ENCODE measurements at places on chromosomes 13 and 19.

DNA sequence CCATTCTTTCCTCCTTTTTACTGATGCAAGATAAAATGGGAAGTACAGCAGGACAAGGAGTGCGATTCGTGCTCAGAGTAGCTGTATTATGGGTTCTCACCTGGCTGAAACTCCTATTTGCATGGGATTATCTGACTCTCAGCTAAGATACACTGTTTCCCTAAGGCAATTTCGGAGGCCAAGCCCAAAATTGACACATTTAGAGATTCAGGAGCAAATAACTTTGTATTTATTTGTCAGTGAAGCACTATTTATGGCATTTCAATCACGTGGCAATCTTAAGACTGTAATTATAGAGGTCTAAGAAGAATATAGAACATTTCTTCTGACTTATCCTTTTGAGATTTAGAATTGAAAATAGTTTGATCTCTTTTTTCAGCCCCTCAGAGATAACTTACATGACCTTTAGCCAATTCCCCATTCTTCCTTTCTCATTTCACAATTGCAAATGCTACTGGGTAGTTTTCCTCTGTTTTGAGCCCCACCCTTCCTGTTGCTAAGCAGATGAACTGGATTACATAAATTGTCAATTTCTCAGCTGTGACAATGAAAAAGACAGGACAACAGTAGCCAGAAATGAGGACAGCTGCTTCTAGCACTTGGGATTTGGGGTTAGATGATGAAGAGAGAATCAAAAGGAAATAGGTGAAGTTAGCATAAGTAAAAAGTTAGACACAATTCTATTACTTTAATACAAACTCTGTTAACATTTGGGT lies 122.7 kb upstream of the FRY start:
- no peak for DNase-seq

- DNase-seq, result no peak
Measured at GRCh38 chr13:79541426-79542049, 60.6 kb downstream of the NDFIP2 start.

GRCh38 chr13:46962281-46962941 lies 65.6 kb upstream of the HTR2A start:
- DNase-seq, result no peak

GRCh38 chr19:49889687-49890348 lies 6.9 kb downstream of the IL4I1 start:
- no peak for DNase-seq

DNA sequence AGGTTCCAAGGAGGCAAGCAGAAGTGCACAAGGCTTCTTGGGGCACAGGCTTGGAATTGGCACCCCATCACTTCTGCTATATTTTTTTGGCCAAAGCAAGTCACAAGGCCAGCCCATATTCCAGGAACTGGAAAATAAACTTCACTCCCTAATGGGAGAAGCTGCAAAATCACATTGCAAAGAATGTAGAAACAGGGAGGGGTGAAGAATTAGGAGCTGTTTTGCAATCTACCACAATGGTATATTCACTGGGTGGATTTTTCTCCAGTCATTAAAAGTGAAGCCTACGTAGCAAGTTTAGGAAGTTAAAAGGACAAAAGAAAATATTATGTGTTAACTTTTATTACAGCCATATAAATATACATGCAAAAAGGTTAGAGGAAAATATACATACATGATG lies 464.8 kb downstream of the COG6 start:
- no peak for DNase-seq

GRCh38 chr19:38084196-38084595 lies 139.8 kb downstream of the DPF1 start:
- DNase-seq, result no peak

GRCh38 chr13:77892491-77892890 lies 26.1 kb downstream of the EDNRB start:
- DNase-seq, result no peak

DNA sequence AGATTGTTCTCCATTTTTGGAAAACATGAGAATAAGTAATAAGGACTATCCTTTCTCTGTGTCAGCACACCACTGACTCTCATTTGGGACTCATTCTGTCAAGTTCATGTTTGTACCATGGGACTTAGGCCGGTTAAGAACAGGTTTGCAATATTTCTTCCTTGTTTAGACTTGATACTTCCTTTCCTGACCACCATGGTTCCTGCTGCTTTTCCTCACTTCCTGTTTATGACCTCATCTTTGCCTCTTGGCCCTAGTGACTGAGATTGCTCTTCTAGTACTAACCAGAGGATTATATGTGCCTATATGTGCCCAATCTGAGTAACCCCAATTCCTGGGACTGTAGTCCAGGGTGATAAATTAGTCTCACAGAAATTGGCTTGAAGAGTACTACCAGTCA lies 32.5 kb upstream of the NDFIP2 start:
- no peak for DNase-seq

DNA sequence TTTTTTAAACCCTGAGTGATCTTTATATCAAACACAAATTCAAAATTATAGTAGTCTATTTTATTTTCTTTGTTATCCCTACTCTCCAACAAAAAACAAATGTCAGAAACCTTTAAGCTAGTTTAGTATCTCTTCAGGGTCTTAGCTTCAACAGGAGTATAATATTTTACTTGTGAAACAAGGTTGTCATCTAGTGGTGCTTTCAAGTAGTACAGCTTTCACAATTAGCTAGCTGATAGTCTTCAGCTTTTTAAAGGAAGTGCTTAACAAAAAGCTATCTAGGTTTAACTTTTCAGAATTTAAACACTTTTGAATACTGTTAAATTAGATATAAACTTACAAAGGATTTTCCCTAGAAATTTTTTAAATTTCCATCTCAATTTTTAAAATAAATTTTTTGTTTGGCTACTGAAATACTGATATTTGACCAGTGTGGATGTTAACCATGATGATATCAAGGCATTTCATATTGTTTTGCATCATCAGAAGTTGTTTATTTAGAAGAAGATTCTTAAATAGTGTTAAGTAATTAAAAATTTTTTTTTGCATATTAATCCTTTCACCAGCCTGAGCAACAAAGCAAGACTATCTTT lies 34.2 kb downstream of the TDRD3 start:
- peak; percentile 8 for DNase-seq

DNA sequence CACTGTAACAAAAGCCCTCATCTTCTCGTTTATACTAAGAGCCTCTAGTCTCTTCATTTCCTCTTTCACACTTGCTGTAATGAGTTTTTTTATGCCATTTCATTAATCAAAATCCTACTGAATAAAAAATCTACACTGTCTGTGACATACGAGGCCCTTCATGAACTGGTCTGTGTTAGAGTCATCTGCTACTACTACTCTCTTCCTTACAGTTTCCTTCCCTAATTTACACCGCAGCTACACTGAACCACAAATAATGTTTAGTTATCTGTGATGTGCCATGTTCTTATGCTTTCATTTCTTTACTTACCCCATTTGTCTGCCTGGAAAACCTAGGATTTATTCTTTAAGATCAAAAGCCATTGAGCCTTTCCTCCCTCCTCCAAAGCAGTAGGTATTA lies 16.0 kb downstream of the UFM1 start:
- DNase-seq, result no peak

DNA sequence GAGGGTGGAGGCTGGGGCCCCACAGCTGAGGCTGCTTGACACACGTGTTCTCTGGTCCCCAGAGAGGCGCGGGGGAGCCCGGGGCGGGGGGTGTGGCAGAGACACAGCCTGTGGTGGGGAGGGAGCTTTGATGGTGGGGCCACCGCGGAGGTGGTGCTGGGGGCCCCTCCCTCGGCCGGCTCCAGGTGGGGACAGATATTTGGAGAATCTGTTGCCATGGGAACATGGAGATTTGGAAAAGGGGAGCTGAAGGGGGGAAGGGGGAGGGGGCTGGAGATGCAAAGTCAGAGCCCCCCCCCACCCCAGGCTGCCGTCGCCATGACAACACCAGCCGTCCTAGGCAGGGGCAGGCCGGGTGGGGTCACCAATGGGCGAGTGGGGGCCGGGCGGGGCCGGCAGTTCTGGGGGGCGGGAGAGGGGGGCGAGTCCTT lies 1.2 kb downstream of the PRKCG start:
- DNase-seq, result no peak

DNA sequence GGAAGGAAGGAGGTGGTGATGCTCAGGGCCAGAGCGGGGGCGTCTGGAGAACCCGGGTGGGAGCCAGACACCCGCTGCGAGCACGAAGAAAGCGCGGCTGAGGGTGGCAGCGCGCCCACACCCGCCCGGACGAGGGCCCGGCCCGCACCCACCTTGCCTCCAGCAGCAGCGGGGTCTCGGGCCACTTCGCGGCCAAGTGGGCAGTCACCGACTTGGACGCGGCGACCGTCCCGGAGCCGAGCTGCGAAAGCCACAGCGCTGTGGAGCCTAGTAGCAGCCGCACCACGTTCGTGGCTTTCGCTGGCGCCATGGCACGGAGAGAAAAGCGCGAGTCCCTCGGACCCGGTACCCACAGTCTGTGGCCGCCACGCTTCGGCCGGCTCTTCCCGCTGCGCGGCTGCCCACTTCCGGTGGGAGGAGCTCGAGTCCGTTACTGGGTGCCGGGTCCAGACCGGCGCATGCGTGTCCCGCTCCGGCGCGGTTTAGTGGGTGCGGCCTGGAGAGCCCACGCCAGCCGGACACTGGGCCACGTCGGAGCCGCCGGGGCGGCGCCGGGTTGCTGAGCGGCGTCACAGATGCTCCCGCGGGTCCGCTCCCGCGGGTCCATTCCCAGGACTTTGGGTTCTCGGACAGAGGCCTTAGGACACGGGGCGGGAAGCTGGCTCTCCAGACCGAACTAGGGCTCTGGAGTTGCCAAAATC lies at the start of gene UGGT2:
Gene UGGT2, minus strand, starts transcription at position 399 of the 701 bp plus-strand sequence. Its CDS starts 89 bp downstream, at position 310.
- peak; percentile 38 for DNase-seq

DNA sequence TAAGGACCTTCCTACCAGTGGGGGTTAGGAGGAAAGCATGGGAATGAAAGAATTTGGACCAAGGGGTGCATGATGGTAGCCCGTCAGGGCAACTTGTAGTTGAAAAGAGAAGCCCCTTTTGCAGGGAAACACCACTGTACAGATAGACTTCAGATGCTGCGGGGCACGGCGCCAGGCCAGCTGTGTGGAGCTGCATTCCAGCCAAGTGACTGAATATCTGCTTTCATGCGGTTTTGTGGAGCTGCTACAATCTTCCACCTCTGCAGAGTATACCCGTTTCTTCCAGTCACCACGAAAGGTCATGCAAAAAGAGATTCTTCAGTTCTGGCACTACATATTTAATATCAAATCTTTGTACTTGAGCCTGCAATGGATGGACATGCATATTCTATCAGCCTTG lies 104.7 kb downstream of the RGCC start:
- DNase-seq, result no peak

GRCh38 chr13:38361542-38362262 lies 12.1 kb downstream of the UFM1 start:
- DNase-seq, result no peak

GRCh38 chr13:113917096-113917495 lies 53.2 kb upstream of the GAS6 start:
- no peak for DNase-seq

GRCh38 chr19:44808463-44809371 lies at the start of gene BCAM:
Gene BCAM (plus strand): TSS chr19:44809103. CDS start chr19:44809125, 22 bp downstream.
- no peak for DNase-seq

DNA sequence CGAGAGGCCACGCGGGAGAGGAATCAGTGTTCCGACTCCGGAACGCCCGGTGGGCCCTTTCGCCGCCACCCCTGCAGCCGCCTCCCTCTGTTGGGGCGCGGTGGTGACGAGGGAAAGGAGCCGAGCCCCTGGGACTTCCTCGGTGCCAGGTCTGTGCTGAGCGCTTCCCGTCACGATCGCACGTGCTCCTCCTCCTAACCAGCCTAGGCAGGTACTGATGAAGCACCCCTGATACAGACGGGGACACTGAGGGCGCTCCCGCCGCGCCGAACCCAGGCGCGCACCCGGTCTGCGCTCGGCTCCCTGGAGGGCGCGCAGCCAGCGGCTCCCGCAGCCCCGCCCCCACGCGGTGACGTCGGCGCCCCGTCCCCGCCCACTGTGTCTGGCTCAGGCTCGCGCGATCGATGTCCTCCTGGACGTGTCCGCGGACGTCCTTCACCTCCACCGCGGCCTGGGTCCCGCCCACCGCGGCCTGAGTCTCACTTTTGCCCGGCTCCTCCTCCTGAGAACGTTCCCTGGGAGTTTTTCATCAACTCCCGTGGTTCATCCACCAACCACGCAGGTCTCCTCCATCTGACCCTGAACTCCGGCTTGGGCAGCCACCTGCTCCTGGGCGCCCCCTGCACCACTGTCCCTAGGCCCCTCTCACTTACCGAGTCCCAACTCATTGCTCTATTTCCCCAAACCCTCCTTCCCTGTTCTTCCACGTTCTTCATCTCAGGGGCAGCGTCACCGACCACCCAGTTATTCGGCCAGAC lies 2.6 kb upstream of the KLK15 start:
- DNase-seq, result no peak

- no peak for DNase-seq
Measured at GRCh38 chr19:10018263-10018662, 5.0 kb downstream of the RDH8 start.

GRCh38 chr13:111314852-111315251 lies 5.6 kb upstream of the TEX29 start:
- no peak for DNase-seq

DNA sequence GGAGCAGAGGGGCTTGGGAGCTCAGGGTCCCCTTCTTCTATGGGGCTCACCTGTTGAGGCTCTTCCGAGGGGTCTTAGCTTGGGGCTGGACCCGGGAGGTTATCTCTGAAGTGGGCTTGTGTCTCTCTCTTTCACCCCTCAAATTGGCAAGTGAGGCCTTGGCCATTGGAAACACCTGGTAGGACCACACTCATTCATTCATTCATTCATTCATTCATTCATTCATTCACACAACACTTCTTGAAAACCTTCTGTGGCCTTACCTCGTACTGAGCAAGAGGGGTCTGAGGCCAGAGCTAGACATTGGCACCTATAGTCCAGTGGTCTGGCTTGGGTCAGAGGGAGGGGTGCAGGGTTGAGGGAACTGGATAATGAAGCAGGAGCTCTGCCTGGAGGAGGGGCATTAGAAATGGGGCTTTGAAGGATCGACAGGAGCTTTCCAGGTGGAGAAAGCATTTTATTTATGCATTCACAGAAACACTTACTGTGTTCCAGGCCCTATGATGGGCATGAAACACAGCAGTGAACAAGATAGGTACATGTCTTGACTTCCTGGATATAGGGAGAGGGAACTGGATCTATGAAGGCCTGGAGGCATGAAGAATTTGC lies 5.5 kb downstream of the CELF5 start:
- DNase-seq, result no peak
